Breast epithelium (tissue), 4 donors: ENCODE measurements at places on chromosomes 3 and 15. TPM values are rescaled to one million over a fixed set of nuclear protein-coding genes. Genes with fewer than 3 reads are reported as not detected.

DNA sequence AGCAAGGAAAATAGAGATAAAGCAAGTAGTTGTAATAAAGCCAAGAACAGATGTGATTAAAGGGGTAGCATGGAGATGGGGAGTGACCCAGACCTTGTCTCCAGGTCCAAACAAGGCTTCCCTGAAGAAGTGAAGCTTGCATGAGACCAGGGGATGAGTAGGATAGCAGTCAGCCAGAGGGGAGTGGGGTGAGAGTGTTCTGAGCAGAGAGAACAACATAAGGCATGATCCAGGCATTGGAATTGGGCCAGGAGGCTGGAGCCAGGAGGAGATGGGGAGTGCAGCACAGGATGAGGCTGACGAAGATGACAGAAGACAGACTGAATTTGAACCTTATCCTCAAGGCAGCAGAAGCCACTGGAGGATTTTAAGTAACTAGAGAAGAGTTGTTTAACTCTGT, 7.2 kb downstream of the TMOD2 start:
- DNase-seq = no peak

DNA sequence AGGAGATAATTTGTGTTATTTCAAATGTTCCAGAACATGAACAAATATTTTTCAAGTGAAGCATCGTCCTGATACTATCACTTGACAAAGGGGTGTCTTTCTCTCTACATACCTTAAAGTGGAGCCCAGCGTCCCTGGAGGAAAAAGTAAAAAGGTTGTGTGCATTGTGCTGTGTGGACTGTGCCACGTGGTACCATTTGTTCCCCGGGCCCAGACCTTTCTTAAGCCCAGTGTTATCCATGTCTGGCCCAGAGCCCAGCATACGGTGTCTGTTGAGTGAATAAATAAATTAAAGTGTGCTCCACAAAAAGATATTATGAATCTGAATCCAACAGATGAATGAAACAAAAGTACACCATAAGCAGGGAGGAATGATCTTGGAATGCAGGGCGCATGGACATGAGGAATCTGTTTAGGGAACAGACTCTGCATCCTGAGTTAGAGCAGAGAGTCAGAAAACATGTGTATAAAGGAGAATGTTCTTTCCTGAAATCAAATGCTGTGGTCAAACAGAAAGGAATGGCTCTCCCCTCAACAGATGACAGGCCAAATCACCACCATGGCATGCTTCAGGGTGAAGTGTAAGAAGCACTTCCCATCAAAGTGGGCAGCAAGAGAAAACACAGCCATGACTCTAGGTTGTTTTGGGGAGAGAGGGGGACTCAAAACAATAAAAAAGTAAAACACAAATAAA, 8.1 kb upstream of the PRSS50 start:
- DNase-seq = no peak

DNA sequence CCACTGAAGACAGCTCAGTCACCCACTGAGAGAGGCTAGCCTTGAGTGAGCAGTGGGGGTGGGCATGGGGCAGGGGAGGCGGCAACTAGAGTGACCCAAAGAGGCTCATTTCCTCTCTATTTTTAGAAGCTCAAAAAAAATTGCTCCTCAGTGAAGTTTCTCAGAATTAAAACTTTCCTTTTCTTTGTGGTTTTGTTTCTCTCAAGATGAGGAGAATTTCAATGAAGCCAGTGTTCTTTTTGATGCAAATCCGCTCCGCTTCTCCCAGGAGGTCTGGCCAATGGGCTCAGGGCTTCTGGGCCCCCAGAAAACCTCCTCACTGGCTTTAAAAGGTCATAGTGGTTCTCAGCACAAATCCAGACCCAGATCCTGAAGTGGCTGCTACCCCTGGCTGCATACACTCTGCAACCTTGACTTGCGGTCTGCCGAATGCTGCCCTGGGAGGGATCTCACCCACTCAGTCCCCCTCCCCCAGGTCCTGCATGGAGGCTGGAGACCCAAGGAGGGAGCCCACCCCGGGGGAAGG, at the start of gene ACSBG1:
Gene ACSBG1, minus strand, starts transcription at position 51 of the 526 bp plus-strand sequence. CDS start 64 bp downstream, outside the sequence.
- DNase-seq = no peak

DNA sequence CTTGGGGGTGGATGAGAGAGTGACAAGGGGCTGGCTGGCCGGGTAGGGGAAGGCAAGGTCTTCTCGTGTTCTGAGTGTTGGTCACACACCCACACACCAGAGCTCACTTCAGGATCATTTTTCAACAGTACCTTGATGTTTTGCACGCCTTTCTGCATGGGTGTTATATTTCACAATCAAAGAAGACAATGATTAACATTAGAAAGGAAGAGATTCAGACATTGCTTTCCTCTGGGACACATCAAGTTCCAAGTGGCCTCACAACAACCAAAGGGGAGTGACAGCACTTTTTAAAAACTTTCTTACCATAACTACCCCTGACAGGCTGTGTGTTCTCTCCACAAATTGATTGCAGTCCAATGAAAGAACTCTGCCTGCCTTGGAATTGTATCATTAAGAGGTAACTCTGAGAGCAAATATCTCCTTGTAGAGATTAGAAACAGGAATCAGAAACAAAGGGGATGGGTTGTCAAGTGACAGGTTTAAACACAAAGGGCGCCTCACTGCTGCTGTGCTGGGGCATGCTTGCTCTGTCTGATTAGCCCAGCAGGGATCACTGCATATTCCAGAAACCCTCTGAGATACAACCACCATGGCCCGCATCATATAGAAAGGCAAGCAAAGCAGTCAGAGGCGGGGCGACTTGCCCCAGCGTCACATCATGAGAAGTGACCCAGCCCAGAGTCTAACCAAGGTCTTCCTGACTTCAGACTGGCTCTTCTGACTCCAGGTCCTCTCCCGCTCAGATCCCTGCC, 230.8 kb downstream of the FEZF2 start:
- DNase-seq = no peak

GRCh38 chr3:29430558-29430971, 149.7 kb downstream of the RBMS3 start:
- no peak for DNase-seq

DNA sequence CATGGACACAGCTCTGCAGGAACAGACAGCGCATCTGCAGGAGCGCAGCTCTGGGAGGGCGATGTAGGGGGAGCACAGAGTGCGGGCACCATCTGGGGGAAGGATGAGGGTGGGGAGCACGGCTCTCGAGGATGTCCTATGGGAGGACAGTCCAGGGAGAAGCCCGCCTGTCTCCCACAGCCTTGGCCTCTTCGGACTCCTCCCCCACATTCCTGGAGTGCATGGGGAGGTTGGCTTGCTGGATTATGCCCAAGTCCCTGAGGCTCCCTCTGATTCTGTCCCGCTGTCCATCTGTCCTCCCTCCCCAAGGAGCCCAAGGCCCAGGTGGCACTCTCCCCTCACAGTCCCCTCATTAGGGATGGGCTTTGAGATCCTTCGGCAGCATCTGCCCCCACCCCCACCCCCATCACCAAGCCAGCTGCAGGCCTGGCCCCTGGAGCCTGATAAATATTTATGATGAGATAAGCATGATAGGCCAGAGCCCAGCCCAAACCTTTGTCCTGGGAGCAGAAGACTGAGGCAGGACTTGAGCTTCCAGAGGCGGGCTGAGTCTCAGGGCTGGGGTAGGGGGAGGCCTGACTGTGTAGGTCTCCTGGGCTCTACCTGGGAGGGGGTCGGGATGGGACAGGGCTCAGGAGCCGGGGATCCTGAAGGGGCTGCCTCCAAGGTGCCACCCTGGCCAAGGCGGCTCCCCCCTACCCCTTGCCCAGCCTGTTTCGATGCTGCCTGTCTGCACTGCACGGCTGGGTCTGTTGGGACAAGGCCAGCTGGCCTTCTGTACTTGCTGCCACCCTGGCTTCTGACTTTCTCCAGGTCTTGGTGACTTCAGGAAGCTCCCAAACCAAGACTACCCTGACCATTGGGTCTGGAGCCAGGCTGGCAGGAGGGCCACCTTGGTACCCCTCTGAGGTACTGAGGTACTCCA, 28.6 kb upstream of the SEMA3F start:
- no peak for DNase-seq

DNA sequence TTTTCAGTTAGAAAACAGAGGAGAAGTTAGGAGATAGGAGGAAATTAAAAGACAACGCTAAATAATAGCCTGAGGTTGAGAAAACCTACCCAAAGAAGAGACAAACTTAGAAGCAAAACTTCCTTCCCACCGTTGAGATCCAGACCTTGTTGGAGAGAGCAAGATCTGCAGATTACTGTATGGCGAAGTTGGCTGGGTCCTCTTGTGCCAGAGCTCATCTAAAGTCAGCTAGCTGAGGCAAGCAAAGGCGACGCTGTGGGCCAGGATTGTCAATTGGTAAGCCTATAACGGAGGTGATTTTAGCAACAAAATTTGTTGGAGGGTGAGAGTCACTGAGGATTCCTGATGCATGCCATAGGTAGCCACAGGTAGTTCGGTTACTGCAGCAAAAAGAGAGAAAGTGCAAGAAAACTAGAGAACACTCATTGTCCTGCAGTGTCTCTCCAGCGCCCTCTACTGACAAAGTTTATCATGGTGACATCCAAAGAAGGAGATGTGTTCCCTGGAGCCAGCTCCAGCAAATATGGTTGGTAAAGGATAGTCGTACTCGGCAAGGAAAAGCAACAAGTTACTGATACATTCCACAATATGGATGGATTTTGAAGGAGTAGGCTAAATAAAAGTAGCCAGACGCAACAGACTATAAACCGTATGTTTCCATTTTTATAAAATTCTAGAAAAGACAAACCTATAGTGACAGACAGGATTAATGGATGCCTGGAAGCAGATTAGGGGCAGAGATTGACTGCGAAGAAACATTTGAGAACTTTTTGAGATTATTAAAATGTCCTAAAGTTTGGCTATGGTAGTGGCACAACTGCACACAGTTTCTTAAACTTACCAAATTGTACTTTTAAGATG, 9.8 kb upstream of the OR5K4 start:
- DNase-seq = no peak

DNA sequence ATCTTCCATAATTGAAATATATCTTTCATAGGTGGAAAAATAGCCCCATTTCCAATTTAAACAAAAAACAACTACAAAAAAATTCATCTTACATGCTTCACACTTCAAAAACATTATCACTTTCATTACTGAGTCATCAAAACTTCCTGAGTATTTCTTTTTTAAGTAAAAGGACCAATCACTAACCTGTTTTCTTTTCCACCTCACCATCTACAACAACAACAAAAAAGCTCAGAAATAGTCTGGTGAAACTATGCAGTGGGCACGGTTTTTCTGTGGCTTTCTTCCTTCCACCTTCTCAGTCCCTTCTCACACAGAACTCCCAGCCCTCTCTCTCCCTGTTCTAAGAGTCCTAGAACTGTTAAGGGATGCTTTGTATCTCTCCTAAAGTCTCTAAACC, 20.3 kb upstream of the TNIK start:
- no peak for DNase-seq

The CHRNA7 gene
- 2.3 TPM for total RNA-seq

DNA sequence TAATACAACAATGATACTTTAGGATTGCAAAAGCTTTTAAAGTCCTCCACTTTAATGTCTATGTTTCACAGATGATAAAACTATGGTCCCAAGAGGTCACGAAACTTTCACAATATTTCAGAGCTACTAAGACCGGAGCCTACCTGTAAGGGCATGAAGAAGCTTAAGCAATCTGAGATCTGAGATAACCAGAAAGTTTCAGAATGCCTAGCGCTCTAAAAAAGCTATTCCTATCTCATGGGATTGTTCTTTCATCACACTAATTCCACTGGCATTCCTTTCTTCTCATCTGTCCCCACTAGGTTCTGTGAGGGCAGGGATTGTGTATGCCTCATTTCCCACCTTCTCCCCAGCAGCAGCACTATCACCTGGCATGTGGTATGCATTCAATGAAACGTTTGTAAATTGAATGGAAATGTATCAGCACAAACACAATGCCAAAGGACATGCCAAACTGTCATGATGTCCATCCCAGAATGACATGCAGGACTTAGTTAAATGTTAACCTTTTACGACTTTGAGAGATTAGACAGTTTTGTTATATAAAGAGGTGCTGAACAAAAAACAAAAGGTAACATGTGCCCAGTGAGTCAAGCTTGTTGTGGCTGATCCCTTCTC, 104.7 kb upstream of the NR2F2 start:
- no peak for DNase-seq

The GPR149 gene
- not detected for total RNA-seq

The ZNF502 gene
- 6.6 TPM for total RNA-seq

- DNase-seq = no peak
These were observed 47.1 kb downstream of the ERC2 start for GRCh38 chr3:56421205-56421604.

The IGF2BP2 gene
- 27.5 TPM for total RNA-seq

DNA sequence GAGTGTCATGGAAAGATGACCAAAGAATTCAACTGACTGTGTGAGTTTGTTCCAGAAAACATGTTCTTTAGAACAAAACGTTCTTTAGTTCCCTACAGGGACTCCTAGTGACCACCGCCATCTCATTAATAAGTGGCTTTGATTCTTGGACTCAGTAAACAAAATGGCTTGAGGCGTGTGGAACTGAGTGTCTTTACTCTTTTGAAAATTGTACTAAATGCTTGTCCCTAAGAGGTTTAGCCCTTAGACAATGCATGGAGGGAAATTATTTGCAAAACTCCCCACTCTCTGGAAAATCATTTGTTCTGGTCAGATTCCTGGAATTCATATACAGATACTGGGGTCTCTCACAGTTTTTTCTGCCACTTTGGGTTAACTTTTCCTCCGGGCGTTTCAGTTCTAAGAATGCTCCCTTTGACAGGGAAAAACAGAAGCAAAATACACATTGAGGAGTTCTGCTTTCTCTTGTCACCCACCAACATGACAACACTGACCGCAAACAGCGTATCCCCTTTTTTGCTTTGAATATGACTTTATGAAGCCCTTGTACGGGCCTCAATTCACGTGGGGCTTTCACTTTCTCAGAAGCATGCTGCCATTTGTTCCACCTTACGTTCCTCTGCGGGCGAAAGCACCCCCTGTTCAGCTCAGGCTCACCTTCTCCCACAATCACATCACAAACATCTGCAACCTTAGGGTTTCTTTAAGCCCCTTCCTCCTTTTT, 15.3 kb upstream of the NRROS start:
- DNase-seq = no peak

- no peak for DNase-seq
These were observed 54.9 kb upstream of the PXYLP1 start for GRCh38 chr3:141176775-141177174.

DNA sequence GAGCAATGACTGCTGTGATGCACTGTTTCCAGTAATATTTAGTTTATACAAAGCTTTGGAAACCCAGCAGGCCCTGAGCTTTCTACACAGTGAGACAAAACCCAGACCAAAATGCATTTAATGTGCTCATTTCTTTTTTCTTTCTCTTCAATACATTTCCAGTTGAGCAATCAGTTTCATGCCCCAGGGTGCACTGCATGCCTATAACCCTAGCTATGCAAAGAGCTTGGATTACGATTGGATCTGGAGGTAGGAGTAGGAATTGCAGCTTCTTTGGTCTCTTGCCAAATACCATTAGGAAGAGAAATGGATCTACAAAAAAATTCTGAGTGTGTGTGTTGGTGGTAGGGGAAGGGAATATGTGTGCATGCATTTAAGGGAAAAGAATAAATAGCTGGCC, 1001.4 kb downstream of the SQOR start:
- no peak for DNase-seq
